Right cardiac atrium (tissue), 5 donors: ENCODE measurements at places on chromosomes 2 and 18. TPM values are rescaled to one million over a fixed set of nuclear protein-coding genes. Genes with fewer than 3 reads are reported as not detected.

DNA sequence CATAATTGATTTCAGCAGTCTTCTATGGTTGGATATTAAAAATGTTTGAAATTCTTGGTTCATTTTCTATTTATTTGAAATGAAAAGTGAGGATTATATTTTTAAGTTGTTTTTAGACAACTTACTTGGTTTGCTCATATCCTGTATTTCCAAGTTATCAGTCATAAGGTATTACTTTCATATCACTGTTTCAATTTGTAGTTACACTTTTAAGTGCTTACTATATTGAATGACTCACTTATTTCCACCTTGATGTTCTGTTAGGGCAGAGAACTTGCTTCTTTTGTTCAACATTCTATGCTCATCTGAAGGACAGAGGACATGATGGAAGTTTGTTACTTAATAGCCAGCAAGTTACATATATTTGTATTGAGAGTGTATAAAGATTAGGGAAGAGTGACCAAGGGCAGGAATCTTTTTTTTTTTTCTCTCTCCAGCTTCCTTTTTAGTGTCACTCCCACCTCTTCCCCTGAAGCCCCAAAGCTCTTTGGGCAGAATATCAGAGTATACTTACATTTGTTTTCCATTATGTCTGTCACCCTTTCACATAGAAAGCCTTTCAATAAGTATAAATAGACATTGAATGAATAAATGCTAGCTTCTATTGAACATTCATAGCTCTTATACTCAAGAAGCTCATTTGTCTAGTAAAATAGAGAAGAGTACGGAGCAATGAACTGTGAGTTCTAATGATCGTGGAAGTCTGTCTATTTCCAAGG is 28.1 kb downstream of the PIK3C3 start:
- no peak for DNase-seq

DNA sequence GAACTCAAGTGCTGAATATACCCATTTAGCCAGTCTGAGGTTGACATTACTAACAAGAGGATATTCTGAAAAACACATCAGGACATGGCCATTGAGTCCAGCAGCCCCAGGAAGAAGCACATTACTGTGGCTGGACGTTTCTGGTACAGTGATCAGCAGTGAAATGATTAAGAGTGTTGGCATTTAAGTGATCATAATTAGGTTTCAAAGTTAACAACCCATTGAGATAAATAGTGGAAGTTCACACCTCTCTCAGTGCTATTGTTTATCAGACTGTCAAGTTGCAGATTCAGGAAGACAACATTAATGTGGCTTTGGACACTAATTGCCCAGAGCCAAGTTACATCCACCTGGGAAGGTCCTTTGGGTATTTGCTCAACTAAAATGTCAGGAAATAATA is 139.5 kb upstream of the GAREM1 start:
- DNase-seq: no peak

DNA sequence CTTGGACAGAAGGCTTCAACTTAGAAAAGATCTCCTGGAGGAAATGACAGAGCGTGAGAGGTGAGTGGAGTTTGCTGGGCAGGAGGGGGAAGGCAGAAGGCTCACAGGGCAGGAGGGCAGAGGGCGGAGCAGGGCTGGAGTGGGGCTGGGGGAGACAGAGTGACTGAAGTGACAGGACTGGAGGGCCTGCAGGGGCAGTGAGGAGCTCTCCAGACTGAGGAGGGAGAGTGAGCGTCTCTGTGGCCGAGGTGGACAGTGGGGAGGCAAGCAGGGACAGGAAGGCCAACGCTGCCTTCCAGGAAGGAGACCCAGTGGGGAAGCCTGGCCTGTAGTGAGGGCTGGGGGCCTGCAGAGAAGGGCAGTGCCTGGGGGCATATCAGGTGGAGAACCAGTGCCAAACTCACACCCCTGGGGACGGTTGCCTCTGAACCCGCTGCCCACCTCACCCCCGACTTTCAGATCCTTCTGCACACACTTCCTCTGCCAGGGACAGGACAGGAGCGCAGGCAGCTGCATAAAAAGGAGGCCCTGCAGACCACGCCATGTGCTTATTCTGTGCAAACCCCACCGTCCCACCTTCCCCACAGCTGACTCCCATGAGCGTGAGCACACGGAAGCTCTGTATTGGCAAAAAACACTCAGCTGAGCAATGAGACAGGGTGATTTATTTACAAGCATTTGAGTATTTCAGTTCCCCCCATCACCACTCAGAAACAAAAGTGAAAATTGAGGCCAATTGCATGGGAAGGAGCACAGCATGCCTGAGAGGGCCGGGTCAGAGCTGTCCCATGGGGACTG is 244.3 kb downstream of the FAM210A start:
- no peak for DNase-seq

GRCh38 chr18:35971661-35972196 is 750 bp upstream of the RMP24 start:
- DNase-seq: peak; percentile 50

GRCh38 chr2:134621939-134622705 is 96.7 kb downstream of the TMEM163 start:
- DNase-seq: no peak

GRCh38 chr2:47796090-47796697 is 13.2 kb downstream of the MSH6 start:
- DNase-seq: no peak

- DNase-seq: peak; percentile 89
Measured at GRCh38 chr2:43225788-43226557, 433 bp downstream of the ZFP36L2 start.

GRCh38 chr2:218261423-218262236 is 815 bp downstream of the GPBAR1 start:
- peak; percentile 40 for DNase-seq

GRCh38 chr2:154992826-154993225 is 294.3 kb downstream of the KCNJ3 start:
- DNase-seq: no peak

DNA sequence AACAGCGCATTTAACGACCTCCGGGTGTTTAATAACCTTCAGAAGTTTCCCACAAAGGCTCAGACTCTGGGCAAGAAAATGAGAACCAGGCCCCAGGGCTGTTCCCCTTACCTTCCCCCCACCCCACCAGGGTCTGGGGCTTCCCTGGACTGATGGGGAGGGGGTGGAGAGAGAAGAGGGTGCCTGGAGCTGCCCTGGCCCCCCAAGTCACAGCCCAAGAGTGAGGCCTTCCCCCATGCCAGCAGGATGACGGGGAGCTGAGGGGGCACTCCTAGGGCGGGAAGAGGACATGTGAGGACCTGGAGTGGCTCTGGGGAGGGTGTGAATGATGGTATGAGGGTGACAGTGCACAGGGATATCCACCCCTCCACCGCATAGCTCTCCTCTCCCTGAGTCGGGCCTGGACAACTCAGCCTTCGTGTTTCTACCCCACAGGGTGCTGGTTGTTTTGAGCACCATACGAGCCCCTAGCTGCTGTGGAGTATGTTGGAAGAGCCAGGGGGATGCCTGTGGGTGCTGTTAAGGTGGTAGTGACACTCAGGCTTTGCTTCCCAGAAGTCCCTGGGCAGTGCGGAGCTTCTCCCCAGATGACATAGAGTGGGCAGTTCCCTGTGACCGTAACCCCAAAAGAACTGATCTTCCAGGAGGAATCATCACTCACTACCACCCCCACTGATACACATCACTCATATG is 3.9 kb downstream of the PKDCC start:
- DNase-seq: peak; percentile 64

GRCh38 chr2:159124441-159124911 is 156.0 kb downstream of the TANC1 start:
- DNase-seq: no peak

DNA sequence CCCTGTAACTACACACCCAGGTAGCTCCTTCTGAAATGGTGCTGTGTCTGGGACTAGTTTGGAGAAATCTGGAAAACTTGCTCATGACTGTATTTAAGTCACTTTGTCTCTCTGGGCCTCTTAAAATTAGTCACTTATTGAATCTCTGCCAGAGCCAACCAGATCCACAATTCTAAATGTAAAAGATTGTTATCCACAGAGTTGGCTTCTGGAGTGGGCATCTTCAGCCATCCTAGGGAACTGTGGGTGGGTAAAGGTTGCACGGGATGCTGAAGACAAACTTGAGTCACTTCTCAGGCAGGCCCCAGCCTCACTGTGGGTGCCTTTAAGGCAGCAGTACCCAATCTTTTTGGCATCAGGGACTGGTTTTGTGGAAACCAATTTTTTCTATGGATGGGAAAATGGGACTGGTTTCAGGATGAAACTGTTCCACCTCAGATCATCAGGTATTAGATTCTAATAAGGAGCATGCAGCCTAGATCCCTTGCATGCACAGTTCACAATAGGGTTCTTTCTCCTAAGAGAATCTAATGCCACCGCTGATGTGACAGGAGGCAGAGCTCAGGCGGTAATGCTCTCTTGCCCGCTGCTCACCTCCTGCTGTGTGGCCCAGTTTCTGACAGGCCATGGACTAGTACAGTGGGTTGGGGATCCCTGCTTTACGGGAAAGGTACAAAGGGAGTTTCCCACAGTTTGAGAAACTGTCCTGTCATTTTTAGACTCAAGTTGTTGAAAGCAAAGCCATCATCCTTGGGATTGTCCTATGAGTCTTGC is 98.3 kb upstream of the SPRED2 start:
- no peak for DNase-seq

- DNase-seq: no peak
Measured at GRCh38 chr18:80238651-80239260, 8.6 kb downstream of the PARD6G start.

DNA sequence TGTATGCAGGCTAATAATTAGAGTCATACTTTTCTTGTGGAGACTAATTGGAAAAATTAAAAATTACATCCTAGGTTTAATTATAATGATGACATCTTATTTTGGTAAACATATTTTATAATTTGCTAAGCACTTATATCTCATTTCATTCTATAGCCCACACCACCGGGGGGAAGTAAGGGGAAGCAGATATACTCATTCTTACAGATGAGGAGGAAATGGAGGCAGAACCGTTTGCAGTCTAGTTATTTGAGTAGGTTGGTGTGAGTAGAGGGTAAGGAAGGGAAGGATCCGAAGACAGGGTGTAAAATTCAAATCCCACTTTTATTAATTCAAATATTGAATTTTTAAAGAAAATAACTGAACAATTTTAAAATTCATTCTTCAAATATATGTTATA is 3.7 kb downstream of the ITGAV start:
- no peak for DNase-seq

DNA sequence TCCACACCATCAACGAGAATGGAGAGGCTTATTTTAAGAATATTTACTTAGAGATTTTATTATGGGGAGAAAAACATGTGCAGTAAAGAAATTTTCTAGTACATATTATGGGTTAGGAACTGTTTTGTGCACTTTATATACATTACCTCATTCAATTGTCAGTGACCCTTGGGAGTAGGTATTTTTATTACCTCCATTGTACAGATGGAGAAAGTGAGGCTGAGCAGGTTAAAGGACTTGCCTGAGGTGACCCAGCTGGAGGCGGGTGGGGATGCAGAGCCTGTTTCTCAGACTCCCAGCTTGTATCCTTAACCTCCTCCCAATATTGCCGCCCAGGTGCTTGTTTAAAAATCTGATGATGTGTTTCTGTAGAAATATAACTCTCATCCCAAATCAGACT is 356.7 kb downstream of the HRH4 start:
- no peak for DNase-seq

GRCh38 chr2:187174582-187174981 is 273.5 kb downstream of the CALCRL start:
- DNase-seq: no peak

DNA sequence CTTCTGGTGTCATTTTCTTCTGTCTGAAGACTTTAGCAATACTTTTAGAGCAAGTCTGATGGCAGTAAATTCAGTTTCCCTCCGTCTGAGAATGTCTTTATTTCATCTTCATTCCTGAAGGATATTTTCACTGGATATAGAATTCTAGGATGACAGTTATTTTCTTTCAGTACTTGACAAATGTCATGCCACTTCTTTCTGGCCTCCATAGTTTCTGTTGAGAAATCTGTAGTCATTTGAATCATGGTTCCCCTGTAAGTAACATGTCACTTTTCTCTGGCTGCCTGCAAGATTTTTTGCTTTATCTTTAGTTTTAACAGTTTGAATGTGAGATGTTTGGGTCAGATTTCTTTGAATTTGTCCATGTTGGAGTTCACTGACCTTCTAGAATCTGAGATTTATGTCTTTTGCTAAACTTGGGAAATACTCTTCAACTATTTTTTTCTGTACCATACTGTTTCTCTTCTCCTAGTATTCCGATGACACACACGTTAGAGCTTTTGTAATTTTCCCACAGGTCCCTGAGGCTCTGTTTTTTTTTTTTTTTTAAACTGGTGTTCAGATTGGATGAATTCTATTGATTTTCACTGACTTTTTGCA is 30.2 kb downstream of the RMND5A start:
- DNase-seq: no peak

Gene SLC4A1AP
- 21.8 TPM for total RNA-seq

Gene SLC40A1
- total RNA-seq: 50.5 TPM

Gene ANKRD30B
- total RNA-seq: not detected

Gene LYPD6B
- total RNA-seq: not detected

Gene CHST10
- 21.9 TPM for total RNA-seq

Gene RFTN2
- 3.0 TPM for total RNA-seq

Gene RNF125
- total RNA-seq: 1.1 TPM
